IMR-90 (cell line): ENCODE measurements at places on chromosomes 12 and 14. TPM values are rescaled to one million over a fixed set of nuclear protein-coding genes. Genes with fewer than 3 reads are reported as not detected.

Gene OASL
- under 0.01 TPM in 2 replicates for total RNA-seq

Gene FAM186B
- 0.18 and 0.28 TPM in 2 replicates for total RNA-seq

Gene STON2
- not detected in 2 replicates for total RNA-seq

Gene INSM2
- total RNA-seq = not detected in 2 replicates

Gene SYNE2
- 18.6 and 28.9 TPM in 2 replicates for total RNA-seq

Gene SLC35F4
- total RNA-seq = not detected in 2 replicates

Gene HSP90AA1
- total RNA-seq = 578 and 1,483 TPM in 2 replicates

Gene SYT1
- 3.0 and 4.2 TPM in 2 replicates for total RNA-seq

Gene PLEKHH1
- total RNA-seq = under 0.01 TPM in 2 replicates

Gene LRRC10
- total RNA-seq = not detected in 2 replicates

Gene MTA1
- total RNA-seq = 19.4 and 21.5 TPM in 2 replicates

Gene SLC15A5
- not detected in 2 replicates for total RNA-seq

DNA sequence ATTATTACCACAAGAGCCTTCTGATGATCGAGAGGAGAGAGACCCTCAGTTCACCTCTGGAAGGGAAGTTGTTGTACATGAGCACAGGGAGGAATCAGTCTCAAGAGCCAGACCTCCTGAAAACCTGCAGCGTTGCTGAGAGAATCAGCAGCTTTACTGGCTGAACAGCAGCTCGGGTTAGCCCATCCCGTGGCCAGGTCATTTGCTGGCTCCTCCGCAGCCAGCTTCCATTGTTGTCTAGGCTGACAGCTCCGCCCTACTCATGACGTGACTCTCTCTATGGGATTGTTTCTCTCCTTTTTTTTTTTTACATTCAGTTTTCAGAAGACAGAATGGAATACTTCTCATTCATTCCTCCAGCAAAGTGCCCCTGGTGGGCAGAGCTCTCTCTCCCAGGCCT lies 69.9 kb downstream of the TGFB3 start:
- peaks cover 2% of the 10 kb centered on the region; the same call in 1 of the 2 replicates for H3K36me3 ChIP-seq
- DNase-seq = no peak
- no peak overlapping the region for H3K4me3 ChIP-seq
- H3K4me1 ChIP-seq = no peaks in the 10 kb centered on the region

GRCh38 chr14:58944343-58944967 lies 244.0 kb upstream of the DAAM1 start:
- H3K27me3 ChIP-seq = peaks cover 32% of the 10 kb centered on the region
- peaks cover 4% of the 10 kb centered on the region for H3K4me1 ChIP-seq
- no peak overlapping the region for H3K4me3 ChIP-seq
- no peaks in the 10 kb centered on the region for H3K36me3 ChIP-seq
- no peak overlapping the region for H3K27ac ChIP-seq

GRCh38 chr14:70350078-70350477 lies 9.4 kb downstream of the COX16 start:
- no peak for DNase-seq
- no peak overlapping the region for H3K27ac ChIP-seq
- no peak overlapping the region for H3K4me3 ChIP-seq
- no peaks in the 10 kb centered on the region for H3K4me1 ChIP-seq

DNA sequence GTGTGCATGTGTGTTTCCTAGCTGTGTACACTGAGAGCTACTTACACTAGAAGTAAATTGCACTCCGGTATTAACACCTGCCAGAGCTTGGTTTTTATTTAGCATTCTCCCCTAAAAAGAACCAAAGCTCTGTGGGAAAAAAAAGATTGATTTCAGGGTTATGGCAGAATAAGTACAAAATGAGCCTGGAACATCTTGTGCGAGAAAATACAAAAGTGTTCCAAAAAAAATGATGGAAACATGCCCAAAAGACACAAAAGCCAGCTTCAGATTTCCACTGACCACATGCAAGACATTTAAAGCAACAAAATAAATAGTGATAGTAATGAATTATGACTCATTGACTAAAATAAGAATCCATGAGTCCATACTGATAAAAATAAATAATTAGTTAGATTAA lies 188.3 kb downstream of the GXYLT1 start:
- H3K27ac ChIP-seq = no peak overlapping the region
- no peak for DNase-seq
- H3K36me3 ChIP-seq = no peaks in the 10 kb centered on the region

- no peak for DNase-seq
- H3K36me3 ChIP-seq = no peaks in the 10 kb centered on the region
- H3K27ac ChIP-seq = no peak overlapping the region
- no peaks in the 10 kb centered on the region for H3K27me3 ChIP-seq
- H3K4me1 ChIP-seq = peaks cover 31% of the 10 kb centered on the region
These were observed 5.5 kb upstream of the SLC7A7 start for GRCh38 chr14:22820731-22821130.

DNA sequence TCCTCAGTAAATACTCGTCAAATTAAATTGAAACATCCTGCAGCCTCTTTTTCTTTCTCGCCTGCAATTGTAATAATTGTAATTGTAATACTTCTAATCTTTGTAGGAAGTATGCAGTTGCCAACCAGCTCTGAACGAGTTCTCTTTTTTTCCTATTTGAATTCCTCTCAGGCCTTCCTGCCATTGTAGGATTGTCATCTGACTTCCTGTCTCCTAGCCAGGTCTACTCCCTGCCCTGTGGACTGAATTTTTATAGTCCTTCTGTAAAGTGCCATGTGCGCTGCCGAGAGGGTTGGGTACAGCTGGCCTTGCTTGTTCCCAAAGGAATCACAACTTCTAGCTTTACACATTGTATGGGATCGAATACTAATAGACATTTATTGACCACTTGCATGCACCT lies 183.3 kb downstream of the SSPN start:
- H3K27ac ChIP-seq = no peak overlapping the region
- no peaks in the 10 kb centered on the region for H3K36me3 ChIP-seq
- no peak for DNase-seq
- no peaks in the 10 kb centered on the region for H3K27me3 ChIP-seq
- H3K4me1 ChIP-seq = peaks cover 2% of the 10 kb centered on the region; the same call in 1 of the 2 replicates

- H3K36me3 ChIP-seq = no peaks in the 10 kb centered on the region
- no peaks in the 10 kb centered on the region; the same call in 1 of the 2 replicates for H3K27me3 ChIP-seq
- no peak overlapping the region for H3K27ac ChIP-seq
These were observed 738.1 kb upstream of the TBX3 start for GRCh38 chr12:115421796-115422709.

DNA sequence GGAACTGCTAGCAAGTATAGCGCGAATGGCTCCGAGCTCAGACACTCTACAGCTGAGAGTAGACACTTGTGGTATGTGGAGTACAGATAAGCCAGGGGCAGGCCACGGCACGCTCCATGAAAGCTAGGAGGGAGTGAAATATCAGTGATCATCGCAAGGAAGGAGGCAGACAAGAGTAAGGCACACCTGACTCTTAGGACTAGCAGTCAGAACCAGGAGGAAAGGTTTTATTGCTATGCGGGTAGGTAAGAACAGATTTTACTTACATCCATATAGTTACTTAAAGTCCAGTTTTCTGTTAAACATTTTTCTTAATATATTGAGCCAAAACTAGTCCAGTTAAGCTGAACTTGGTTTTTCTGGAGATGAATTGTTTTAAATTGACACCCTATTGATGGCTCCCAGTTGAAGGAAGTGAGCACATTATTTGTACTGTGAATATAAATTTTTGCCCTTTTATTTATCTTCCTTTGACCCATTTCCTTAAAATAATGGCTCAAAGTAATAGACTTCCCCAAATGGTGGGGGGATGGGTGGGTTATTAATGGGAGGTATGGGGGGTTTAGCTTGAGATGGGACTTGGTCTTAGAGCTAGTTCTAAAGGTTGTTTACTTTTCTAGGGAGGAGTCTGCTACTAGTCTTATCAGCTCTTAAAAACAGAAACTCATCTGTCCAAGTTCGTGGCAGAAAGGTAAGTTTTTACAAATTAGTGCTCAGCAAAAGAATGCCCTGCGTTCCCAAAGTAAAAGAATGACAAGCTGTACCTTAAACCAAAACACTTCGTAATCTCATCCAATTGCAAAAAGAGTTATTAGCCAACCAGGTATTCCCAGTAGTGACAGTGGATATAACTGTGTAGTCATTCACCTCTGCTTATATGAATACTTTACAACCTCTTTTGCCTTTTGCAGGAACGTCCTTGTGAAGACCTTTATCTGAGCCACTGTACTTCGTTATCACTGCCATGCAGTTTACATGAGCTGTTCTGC lies 5.8 kb downstream of the HNRNPA1 start:
- no peak overlapping the region for H3K4me3 ChIP-seq
- no peak overlapping the region for H3K27ac ChIP-seq
- H3K4me1 ChIP-seq = no peaks in the 10 kb centered on the region
- no peaks in the 10 kb centered on the region for H3K27me3 ChIP-seq
- peaks cover 42% of the 10 kb centered on the region for H3K36me3 ChIP-seq

GRCh38 chr14:80618751-80619329 lies 322.7 kb downstream of the CEP128 start:
- peak; percentile 87 for DNase-seq
- H3K36me3 ChIP-seq = no peaks in the 10 kb centered on the region
- H3K4me3 ChIP-seq = no peak overlapping the region
- peaks cover 5% of the 10 kb centered on the region for H3K4me1 ChIP-seq

- DNase-seq = no peak
- peak overlapping the region; percentile 1; the same call in 1 of the 2 replicates for H3K27ac ChIP-seq
- H3K4me3 ChIP-seq = peak overlapping the region; percentile 66
- H3K4me1 ChIP-seq = peaks cover 9% of the 10 kb centered on the region
These were observed 1.4 kb downstream of the HECTD4 start for GRCh38 chr12:112380663-112381405.

GRCh38 chr12:94942663-94943062 lies 60.8 kb downstream of the NDUFA12 start:
- H3K27ac ChIP-seq = no peak overlapping the region
- 0 out of 2 replicates have a peak, but pooled peaks cover 2% of the 10 kb centered on the region for H3K4me1 ChIP-seq
- no peak for DNase-seq
- H3K27me3 ChIP-seq = no peaks in the 10 kb centered on the region
- no peak overlapping the region for H3K4me3 ChIP-seq

GRCh38 chr12:88150063-88150462 lies 8.0 kb downstream of the TMTC3 start:
- DNase-seq = no peak
- peaks cover 2% of the 10 kb centered on the region; the same call in 1 of the 2 replicates for H3K36me3 ChIP-seq
- H3K27ac ChIP-seq = no peak overlapping the region
- H3K27me3 ChIP-seq = no peaks in the 10 kb centered on the region
- H3K4me3 ChIP-seq = no peak overlapping the region

GRCh38 chr12:53230108-53230845 lies 1.7 kb downstream of the RARG start:
- peaks cover 5% of the 10 kb centered on the region for H3K27me3 ChIP-seq
- no peak overlapping the region for H3K4me3 ChIP-seq
- H3K27ac ChIP-seq = no peak overlapping the region
- peaks cover 4% of the 10 kb centered on the region; the same call in 1 of the 2 replicates for H3K36me3 ChIP-seq
- DNase-seq = no peak

GRCh38 chr12:5976196-5976595 lies 31.1 kb upstream of the ANO2 start:
- H3K36me3 ChIP-seq = no peaks in the 10 kb centered on the region
- no peaks in the 10 kb centered on the region for H3K4me1 ChIP-seq
- DNase-seq = no peak
- peaks cover 56% of the 10 kb centered on the region for H3K27me3 ChIP-seq
- no peak overlapping the region for H3K27ac ChIP-seq

- H3K27me3 ChIP-seq = no peaks in the 10 kb centered on the region
- H3K4me1 ChIP-seq = no peaks in the 10 kb centered on the region
- H3K27ac ChIP-seq = no peak overlapping the region
- no peaks in the 10 kb centered on the region for H3K36me3 ChIP-seq
- no peak for DNase-seq
These were observed 391.1 kb downstream of the MDGA2 start for GRCh38 chr14:47284283-47284682.

GRCh38 chr14:42277840-42278239 lies 671.2 kb downstream of the LRFN5 start:
- H3K27me3 ChIP-seq = no peaks in the 10 kb centered on the region
- DNase-seq = no peak
- H3K4me3 ChIP-seq = no peak overlapping the region

DNA sequence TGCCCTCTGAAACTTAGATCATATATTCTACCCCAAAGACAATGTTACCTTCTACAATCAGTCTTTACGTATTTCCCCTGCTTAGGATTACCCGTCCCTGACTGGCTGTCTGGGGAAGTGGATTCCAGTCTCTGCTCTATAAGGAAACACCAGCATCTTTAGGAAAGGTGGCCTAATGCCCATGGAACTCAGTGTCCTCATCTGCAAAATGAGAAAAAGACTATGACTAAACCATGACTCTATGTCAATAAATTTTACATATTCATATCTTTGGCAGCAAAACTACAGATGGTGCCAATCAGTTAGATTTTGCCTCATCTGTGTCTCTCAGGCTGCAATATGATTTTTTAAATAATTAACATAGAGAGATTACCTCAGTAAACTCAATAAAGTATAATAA lies 133.8 kb downstream of the ITPR2 start:
- H3K36me3 ChIP-seq = no peaks in the 10 kb centered on the region
- no peak overlapping the region for H3K27ac ChIP-seq
- H3K27me3 ChIP-seq = no peaks in the 10 kb centered on the region

- no peak overlapping the region for H3K4me3 ChIP-seq
- no peak overlapping the region for H3K27ac ChIP-seq
- DNase-seq = peak; percentile 36
- peaks cover 3% of the 10 kb centered on the region; the same call in 1 of the 2 replicates for H3K36me3 ChIP-seq
These were observed 30.9 kb downstream of the ERGIC2 start for GRCh38 chr12:29350080-29350479.

DNA sequence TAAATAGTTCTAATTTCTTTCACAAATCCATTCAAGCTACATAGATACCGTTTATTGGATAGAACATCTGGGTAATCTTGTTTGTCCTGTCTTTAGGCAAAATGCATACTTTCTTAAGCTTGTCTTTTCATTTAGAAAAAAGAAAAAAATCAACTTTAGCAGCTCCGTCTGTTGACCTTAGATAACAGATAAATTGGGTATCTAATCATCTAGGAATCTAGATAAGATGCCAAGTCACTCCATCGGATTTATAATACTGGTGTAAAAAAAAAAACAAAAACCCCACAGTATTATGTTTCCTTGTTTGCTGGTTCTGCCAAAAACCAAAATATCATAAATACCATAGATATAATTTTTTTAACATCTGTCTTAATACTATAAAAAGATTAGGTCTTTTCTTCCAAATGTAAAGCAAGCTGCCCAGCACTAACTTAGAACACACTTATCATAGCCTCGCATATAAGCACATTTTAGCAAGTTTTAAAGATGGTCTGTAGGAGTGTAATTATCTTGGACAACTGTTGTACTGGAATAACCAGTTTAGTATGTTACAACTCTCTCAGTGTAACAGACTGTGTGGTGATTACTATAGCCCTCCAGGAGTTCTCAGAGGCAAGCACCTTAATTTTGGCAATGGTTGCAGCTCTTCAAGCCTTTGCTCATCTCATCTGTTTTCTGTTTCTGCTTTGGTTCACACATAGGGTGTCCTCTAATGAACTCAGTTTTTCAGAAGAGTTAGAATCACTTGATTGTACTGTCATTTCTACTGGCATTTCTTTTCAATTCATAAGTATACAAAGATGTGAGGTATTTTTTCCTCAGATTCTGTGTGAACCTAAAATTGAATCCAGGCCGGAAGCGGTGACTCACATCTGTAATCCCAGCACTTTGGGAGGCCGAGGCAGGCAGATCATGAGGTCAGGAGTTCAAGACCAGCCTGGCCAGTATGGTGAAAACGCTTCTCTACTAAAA lies 83.1 kb downstream of the ANO6 start:
- no peaks in the 10 kb centered on the region for H3K36me3 ChIP-seq
- no peaks in the 10 kb centered on the region for H3K27me3 ChIP-seq
- H3K4me3 ChIP-seq = no peak overlapping the region
- 0 out of 2 replicates have a peak, but pooled peaks cover under 1% of the 10 kb centered on the region for H3K4me1 ChIP-seq
- H3K27ac ChIP-seq = peak overlapping the region; percentile 49; the same call in 1 of the 2 replicates
